ENCODE measurements at places on chromosomes 7 and 10. TPM values are rescaled to one million over a fixed set of nuclear protein-coding genes. Genes with fewer than 3 reads are reported as not detected.

DNA sequence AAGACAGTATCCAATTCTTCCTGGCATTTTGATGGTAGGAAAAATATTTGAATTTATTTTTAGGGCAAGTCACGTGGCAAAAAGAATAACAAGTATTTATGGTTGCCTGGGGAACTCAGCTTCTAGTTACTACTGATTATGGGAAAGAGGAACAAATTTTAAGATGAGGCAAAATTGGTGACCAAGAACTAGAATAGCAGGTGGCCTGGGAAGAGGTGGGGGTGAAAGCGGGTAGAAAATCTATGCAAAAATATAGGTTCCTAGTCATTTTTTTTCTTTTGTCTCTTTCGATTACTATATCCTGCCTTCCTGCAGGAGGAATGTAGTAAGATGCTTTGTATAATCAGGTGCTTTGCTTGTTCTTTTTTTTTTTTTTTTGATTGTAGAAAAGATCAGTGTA, 27.8 kb downstream of the ENTPD1 start:
- DNase-seq: no peak

DNA sequence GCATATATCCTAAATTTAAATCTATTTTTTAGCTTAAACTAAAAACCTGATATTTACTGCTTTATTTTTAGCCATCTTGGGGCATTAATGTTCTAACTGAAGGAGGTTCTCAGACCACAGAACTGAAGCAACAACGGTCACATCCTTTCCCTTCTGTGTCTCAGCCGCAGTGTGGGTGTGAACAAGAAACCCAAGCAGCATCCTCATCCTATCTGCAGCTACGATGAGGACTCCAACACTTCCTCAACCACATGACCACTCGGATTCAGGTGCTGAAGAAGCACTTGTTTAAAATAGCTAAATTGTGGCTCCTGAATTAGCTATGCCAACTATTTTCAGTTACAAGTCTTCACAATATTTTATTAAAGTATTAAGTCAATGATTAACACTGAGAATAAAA, 5.3 kb downstream of the ESYT2 start:
- DNase-seq: no peak

Gene GPRIN2
- total RNA-seq: 32.0 TPM

DNA sequence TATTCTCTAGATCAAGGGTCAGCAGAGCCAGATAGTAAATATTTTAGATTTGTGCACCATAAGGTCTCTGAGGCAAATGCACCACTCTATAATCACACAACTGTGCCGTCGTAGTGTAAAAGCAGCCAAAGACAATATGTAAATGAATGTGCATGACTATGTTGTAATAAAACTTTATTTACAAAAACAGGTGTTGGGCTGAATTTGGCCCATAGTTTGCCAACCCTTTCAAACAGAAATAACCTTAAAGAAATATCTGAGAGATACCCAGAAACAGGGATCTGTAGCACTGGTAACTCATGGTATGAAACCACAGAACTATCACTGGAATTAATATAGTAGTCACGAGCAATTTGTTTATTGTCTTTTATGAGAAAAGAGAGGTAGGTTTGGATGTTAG, 86.0 kb downstream of the ARID5B start:
- DNase-seq: no peak

Gene FAM221A
- 15.2 TPM for total RNA-seq

- no peak for DNase-seq
Measured at GRCh38 chr7:104950006-104950405, 64.0 kb upstream of the KMT2E start.

Gene PBLD
- 12.8 TPM for total RNA-seq
